ENCODE measurements at places on chromosomes 13 and 19. TPM values are rescaled to one million over a fixed set of nuclear protein-coding genes. Genes with fewer than 3 reads are reported as not detected.
A peak's percentile ranks its signal among the peaks of the same experiment; 100 is the strongest.

- H3K4me3 ChIP-seq, result no peak overlapping the region
- H3K36me3 ChIP-seq, result peaks cover 4% of the 10 kb centered on the region
- no peaks in the 10 kb centered on the region for H3K4me1 ChIP-seq
- no peak overlapping the region for H3K27ac ChIP-seq
- DNase-seq, result no peak
These were observed 2.4 kb upstream of the ZNF560 start for GRCh38 chr19:9500796-9501195.

The ADPRHL1 gene
- 0.64 TPM for total RNA-seq

The GDF15 gene
- total RNA-seq, result not detected

The ZNF813 gene
- 3.4 TPM for total RNA-seq

The PROZ gene
- not detected for total RNA-seq

The ZNF208 gene
- total RNA-seq, result 0.05 TPM

The C13orf42 gene
- not detected for total RNA-seq

The DENND1C gene
- total RNA-seq, result 70.0 TPM

DNA sequence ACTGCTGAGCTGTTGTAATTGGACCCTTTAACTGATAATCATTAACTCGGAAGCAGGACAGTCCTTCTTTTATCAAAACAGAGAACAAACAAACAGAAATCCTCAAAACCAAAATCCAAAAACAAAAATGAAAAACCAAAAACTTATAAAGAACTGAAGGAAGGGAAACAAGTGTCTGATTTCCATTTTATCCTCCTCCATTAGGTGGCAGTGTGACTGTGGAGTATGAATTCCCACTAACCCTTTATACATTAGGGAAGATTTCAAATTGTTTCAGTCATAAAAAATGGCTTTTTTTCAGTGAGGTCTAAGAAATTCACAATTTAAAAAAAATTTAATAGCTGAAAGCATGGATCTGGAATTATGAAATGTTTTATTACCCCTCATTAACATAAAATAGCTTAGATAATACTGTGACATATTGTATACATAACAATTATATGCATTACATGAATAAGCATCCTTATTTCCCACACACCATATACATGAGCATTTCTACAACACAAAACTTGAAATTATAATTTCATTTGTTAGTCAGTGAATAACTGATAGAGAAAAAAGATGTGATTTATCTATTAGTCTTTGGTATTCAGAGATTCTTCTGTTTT, 1074.3 kb upstream of the PCDH9 start:
- H3K36me3 ChIP-seq, result no peaks in the 10 kb centered on the region
- no peak overlapping the region for H3K4me3 ChIP-seq
- no peaks in the 10 kb centered on the region for H3K4me1 ChIP-seq
- no peak overlapping the region for H3K27ac ChIP-seq
- no peak for DNase-seq

GRCh38 chr13:109735436-109735966, 50.9 kb downstream of the IRS2 start:
- H3K27me3 ChIP-seq, result peaks cover 4% of the 10 kb centered on the region
- H3K4me3 ChIP-seq, result no peak overlapping the region
- H3K27ac ChIP-seq, result no peak overlapping the region
- H3K4me1 ChIP-seq, result peaks cover 2% of the 10 kb centered on the region

DNA sequence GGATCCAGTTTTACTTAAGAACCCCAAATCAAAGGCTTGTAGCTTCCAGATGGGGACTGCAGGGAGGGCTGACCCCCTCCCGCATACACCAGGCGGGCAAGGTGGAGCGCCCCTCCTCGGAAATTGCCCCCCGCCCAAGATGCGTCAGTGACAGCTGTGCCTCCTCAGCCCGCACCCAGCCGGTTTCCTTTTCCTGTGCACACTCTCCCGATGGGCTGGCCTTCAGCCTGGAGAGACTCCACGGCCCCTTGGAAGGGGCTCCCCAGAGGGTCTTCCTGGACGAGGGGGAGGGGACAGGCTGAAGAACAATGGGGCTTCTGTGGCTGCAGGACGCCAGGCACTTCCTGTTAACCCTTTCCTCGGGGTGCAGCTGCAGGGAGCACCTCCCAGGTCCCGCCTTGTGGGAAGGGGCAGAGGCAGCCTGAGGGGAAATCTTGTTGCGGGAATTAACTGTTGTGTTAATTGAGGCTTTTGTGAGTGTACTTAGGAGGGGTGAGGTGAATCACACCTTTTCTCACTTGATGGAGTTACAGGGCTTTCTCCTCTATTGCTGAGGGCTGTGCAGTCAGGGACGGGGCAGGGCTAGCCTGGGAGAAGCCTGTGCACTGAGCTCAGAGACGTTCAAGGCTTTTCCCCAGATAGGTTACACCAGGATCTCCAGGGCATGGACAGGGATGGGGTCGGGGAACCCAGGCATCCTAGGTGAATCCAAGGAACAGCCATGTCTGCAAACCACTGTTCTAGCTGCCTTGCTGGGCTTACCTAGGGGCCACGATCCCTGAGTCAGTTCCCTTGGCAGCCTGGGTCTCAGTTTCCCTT, 14.3 kb downstream of the IER2 start:
- H3K36me3 ChIP-seq, result no peaks in the 10 kb centered on the region
- H3K4me3 ChIP-seq, result peak overlapping the region; percentile 70
- peaks cover 53% of the 10 kb centered on the region for H3K4me1 ChIP-seq
- no peaks in the 10 kb centered on the region for H3K27me3 ChIP-seq
- peak; percentile 38 for DNase-seq

The SYT3 gene
- total RNA-seq, result 0.07 TPM

- peaks cover 25% of the 10 kb centered on the region for H3K27me3 ChIP-seq
- H3K36me3 ChIP-seq, result no peaks in the 10 kb centered on the region
- no peak for DNase-seq
- H3K27ac ChIP-seq, result no peak overlapping the region
- H3K4me3 ChIP-seq, result no peak overlapping the region
These were observed 1.1 kb downstream of the ATP4A start for GRCh38 chr19:35562336-35562735.

DNA sequence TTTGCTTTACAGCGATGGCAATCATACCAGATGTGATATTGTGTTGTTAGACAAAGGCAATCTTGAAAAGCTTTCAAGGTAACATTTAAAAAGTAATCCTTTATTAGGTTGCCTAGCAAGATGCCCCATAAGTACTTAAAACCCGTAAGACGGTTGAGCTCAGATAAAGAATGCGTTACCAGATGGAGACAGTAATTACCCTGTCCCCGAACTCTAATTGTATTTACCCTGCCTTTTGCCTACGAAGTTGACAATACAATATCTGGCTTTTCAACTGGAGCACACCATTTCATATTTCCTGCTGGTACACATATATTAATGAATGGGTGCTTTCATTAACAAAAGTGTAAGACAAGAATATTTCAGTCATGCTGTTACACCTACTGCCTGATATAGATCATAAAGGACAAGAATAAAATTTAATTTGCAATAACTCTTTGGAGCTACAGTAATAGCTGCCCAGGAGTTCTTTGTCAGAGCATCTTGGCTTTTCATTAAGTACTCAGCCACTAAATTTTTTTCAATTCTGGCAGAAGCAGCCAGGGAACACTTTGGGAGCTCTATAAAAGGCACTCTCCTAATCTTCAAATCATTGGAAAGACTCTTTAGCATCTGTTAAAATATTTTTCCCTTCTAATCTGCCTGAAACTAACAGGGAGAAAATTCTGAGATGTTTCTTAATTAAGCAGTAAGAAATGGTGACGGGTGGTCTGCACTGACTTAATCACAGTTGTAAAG, 63.8 kb downstream of the DCT start:
- H3K4me1 ChIP-seq, result peaks cover 22% of the 10 kb centered on the region
- peaks cover 9% of the 10 kb centered on the region for H3K36me3 ChIP-seq
- H3K27me3 ChIP-seq, result no peaks in the 10 kb centered on the region
- no peak overlapping the region for H3K27ac ChIP-seq

The IGFL1 gene
- total RNA-seq, result not detected

DNA sequence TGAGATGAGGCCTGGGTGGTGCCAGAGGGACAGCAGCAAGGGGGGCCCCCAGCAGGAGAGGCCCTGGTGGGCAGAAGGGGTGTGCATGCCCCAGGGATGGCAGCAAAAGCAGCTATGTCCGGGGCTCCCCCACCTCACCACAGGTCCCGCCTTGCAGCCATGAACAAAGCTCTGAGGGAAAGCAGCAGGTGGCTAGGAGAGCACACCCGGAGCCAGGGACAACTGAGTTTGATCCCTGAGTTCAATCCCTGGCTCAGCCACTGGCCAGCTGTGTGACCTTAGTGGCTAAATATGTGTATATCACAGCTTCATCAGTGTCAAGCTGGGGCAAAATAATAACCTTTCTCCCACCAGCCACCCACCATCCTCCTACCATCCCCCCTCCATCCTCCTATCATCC, 47.7 kb upstream of the KCTD15 start:
- H3K27ac ChIP-seq, result no peak overlapping the region
- no peaks in the 10 kb centered on the region for H3K4me1 ChIP-seq

DNA sequence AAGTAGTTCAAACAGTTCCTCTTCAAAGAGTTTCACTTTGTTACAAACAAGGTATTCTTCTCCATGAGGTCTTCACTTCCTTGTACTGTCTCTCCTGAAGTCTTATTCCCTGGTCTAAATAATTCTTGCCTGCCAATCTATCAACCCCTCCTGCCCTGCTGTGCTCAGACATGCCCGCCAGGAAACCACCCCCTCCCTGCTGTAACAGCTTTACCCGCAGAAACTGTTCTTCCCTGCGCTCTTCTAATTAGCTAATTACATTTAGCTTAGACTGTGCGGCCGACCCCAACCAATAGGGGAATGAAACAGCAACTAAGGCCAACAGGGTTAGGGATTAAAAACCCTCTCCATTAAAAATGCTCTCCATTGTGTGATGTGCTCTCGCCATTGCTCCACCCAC, 46.7 kb downstream of the ZNF846 start:
- no peaks in the 10 kb centered on the region for H3K27me3 ChIP-seq
- no peak for DNase-seq
- no peaks in the 10 kb centered on the region for H3K36me3 ChIP-seq
- H3K4me1 ChIP-seq, result no peaks in the 10 kb centered on the region

The SYNGR4 gene
- not detected for total RNA-seq

The TMEM190 gene
- total RNA-seq, result not detected

DNA sequence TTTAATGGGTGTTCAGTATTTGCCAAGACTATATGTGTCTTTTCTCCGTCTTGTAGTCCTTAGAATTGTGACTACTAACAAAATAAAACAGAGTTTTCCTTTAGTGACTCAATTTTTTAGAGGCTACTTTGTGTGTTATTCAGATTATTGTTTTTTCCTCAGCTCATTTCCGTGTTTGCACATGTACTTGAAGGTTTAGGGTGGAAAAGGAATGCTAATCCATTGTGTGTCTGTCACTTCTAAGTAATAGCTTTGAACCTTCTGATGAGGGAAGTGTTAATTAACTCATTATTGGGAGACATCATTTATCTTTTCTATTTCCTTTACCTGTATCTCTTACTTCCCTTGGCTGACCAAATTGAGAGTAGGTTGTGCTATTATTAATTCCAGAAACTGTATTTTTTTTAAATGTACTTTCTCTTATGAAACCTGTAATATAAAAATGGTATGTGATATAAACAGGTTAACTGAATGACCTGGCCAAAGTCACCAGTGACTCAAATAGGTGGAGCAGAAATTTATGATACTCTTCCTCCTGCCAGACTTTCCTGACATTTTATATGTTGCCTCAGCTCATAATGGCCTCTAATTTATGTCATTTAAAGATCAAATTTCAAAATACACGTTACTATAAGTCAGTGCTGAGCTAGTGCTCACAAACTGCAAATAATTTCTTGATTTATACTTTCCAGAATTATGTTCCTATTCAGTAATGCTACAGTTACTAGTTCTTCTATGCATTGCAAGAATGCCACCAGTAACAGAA, 88.8 kb downstream of the LMO7 start:
- H3K27me3 ChIP-seq, result no peaks in the 10 kb centered on the region
- H3K27ac ChIP-seq, result no peak overlapping the region
- DNase-seq, result no peak

The SLC6A16 gene
- 2.2 TPM for total RNA-seq

The PSG5 gene
- total RNA-seq, result not detected

GRCh38 chr19:40272261-40272660, 12.9 kb downstream of the AKT2 start:
- H3K27me3 ChIP-seq, result no peaks in the 10 kb centered on the region
- no peak for DNase-seq
- peaks cover 32% of the 10 kb centered on the region for H3K4me1 ChIP-seq
- H3K27ac ChIP-seq, result no peak overlapping the region

GRCh38 chr13:24202215-24202614, 41.7 kb downstream of the SPATA13 start:
- H3K4me1 ChIP-seq, result peaks cover 32% of the 10 kb centered on the region
- H3K27ac ChIP-seq, result no peak overlapping the region
- no peak overlapping the region for H3K4me3 ChIP-seq
- H3K27me3 ChIP-seq, result no peaks in the 10 kb centered on the region
- no peaks in the 10 kb centered on the region for H3K36me3 ChIP-seq

DNA sequence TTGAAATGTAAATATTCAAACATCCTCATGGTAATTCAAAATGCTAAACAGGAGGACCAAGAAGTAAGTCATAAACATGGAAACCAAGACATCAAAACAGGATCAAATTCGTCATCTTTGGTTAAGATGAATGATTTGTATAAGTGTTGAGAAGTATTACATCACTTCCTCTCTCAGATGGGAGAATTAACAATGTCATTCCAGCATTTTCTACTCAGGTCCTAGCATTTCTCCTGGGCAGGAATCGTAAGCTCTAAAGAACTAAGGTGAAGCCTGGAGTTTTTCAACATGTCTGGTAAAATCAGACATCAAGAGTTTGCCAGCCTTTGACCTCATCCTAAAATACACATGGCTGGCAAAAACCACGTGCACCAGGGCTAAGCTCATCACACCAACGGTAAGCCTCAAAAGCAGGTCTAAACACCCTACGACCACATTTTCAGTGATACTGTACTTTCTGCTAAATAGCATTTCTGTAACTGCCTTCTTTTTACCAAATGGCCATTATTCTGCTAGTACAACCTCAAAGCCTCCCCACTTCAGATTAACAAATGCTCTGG, 24.8 kb downstream of the RANBP3 start:
- H3K4me3 ChIP-seq, result peak overlapping the region; percentile 76
- peak overlapping the region; percentile 94 for H3K27ac ChIP-seq
- H3K27me3 ChIP-seq, result no peaks in the 10 kb centered on the region

- H3K27me3 ChIP-seq, result no peaks in the 10 kb centered on the region
- H3K4me3 ChIP-seq, result no peak overlapping the region
- H3K27ac ChIP-seq, result no peak overlapping the region
- H3K4me1 ChIP-seq, result peaks cover 12% of the 10 kb centered on the region
- no peak for DNase-seq
These were observed 6.7 kb downstream of the MLLT1 start for GRCh38 chr19:6272913-6273600.

DNA sequence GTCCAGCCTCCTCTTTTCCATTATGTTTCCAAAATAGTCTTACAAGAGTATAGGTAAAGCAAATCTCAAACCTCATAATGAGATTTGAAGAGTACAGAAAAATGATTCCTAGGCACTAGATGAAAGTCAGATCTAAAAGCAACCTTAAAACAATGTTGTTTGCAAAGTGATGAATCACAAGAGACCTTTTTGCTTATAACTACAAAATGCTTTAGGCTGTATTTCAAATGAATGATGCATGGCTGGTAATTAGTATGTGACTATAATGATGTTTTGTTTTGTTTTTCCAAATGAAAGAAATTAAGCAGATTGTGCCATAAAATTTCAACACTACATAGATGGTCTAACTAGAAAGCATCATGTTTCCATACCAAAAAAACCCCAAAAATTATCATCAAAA, 272.7 kb downstream of the DIAPH3 start:
- no peak for DNase-seq
- no peak overlapping the region for H3K27ac ChIP-seq
- no peak overlapping the region for H3K4me3 ChIP-seq

The POGLUT2 gene
- total RNA-seq, result 13.6 TPM

- no peak overlapping the region for H3K27ac ChIP-seq
- no peak for DNase-seq
- no peaks in the 10 kb centered on the region for H3K27me3 ChIP-seq
- H3K36me3 ChIP-seq, result no peaks in the 10 kb centered on the region
These were observed 36.3 kb downstream of the SMIM24 start for GRCh38 chr19:3443840-3444694.

All from activated T-helper 2 cell treated with anti-CD3 and anti-CD28 coated beads, Interferon-gamma antibody, Interleukin-2, Interleukin-4, amounts not matched to agents 10 μg/mL and 5 μg/mL and 100 μg/mL, durations not matched to agents 14 hours and 24 hours and 36 hours (primary cell).